GM12891 (cell line): ENCODE measurements at places on chromosomes 13 and 19.

DNA sequence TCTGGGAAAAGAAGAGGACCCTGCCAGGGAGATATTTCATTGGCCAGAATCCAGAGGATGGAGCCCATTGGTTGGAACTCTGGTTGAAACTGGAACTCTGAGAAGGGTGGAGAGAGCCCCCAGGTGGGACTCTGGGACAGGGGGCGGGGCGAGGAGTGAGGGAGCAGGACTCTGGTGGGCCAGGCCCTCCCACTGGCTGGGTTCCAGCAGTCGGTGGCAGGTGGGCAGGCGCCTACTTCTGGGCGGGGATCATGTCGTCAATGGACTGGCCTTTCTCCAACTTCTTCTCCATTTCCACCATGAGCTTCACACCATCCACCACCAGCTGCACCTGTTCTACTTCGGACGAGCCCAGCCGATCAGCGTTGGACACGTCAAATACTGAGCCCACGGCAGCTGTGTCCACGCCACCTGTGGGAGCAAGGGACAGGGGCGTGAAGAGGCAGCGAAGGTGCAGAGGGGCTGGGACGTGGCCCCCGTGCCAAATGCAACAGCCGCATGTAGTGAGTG, 16.1 kb downstream of the CKM start:
- DNase-seq, result no peak

GRCh38 chr19:7738023-7738422, 6.1 kb upstream of the CLEC4G start:
- DNase-seq, result no peak

- no peak for DNase-seq
These were observed 314.7 kb downstream of the OLFM4 start for GRCh38 chr13:53343361-53343744.

DNA sequence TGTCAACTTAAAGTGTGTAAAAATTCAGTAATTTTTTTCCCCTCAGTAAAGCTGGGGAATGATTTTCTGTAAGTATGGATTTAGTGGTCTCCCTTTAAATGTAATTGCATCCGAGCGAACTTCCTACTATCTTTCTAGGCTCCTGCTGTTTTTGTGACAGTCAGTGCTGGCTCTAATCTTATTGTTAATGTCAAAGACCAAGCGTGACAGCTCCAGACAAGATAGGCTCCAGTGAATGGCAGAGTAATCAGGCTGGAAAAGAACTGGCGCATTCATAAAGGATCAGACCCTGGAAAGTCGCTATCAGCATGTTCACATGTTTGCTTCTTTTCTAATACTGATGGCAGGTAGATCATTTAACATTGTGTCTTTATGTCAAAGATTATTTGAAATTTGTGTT, 908.0 kb upstream of the ATXN8OS start:
- no peak for DNase-seq

DNA sequence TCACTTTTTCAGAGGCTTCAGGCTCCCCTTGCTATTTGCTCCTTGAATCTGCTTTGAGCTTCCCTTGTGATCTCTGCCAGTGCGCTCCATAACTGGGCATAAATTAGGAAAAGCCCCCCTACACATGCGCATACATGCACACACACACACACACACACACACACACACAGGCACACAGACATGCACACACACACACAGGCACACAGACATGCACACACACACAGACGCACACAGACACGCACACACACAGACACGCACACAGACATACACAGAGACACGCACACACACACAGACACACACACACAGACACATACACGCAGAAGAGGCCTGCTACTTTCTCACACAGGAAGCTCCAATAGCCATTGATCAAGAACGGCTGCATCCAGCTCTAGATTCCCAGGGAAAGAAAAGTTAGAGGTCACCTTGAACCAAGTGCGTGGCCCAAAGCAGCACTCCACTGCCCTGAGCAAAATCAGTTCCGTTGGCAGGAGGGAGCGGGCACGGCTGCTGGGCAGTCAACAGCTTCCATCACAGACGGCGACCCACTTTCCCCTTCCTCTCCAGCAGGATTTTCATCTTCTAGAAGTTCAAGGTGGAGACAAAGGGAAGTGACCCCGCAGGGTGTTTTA, 145.6 kb downstream of the DPF1 start:
- DNase-seq, result no peak

GRCh38 chr13:113879017-113879416, 15.1 kb upstream of the GAS6 start:
- no peak for DNase-seq

- DNase-seq, result no peak
These were observed 29.0 kb upstream of the SLITRK6 start for GRCh38 chr13:85828094-85828684.

DNA sequence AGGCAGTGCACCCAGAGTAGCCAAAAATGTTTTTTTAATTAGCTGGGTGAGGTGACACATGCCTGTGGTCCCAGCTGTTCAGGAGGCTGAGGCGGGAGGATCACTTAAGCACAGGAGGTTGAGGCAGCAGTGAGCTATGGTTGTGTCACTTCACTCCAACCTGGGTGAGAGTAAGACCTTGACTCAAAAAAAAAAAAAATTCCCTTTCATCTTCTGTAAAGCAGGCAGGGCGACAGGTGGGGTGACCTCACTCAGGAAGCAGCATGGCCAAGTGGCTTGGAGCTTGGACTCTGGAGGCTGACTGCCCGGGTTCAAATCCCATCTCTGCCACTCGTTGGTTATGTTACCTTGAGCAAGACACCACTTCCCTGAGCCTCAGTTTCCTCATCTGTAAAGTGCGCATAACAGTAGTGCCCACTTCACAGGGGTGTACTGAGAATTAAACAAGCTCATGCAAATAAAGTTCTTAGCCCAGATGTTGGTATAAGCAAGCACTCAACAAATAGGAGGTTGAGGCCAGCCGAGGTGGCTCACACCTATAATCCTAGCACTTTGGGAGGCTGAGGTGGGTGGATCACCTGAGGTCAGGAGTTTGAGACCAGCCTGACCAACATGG, 48.3 kb downstream of the MAP4K1 start:
- no peak for DNase-seq

DNA sequence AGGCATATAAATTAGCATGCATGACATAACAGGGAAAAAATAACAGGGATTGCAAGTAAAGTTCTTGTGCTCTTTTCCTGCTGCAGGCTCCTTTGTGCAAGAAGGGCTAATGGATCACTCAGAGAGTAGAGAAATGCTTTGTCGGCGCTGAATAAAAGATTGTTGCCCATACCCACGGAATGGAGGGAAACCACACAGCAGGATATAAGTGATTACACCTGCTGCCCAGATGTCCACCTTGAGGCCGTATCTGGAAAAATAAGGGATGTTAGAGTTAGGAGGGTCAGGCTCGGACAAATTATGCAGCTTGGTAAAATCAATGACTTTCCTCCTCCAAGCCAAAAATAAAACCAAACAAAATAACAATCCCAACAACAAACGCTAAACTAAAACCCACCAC, 322.3 kb downstream of the DCLK1 start:
- no peak for DNase-seq

- no peak for DNase-seq
These were observed 319.6 kb downstream of the TEX29 start for GRCh38 chr13:111640006-111640405.
